Stimulated activated CD4-positive, alpha-beta T cell treated with anti-CD3 and anti-CD28 coated beads, Interleukin-1b, Interleukin-23, amount 100 ng/mL, for 4 hours (primary cell): ENCODE measurements at places on chromosomes 16 and 17.

DNA sequence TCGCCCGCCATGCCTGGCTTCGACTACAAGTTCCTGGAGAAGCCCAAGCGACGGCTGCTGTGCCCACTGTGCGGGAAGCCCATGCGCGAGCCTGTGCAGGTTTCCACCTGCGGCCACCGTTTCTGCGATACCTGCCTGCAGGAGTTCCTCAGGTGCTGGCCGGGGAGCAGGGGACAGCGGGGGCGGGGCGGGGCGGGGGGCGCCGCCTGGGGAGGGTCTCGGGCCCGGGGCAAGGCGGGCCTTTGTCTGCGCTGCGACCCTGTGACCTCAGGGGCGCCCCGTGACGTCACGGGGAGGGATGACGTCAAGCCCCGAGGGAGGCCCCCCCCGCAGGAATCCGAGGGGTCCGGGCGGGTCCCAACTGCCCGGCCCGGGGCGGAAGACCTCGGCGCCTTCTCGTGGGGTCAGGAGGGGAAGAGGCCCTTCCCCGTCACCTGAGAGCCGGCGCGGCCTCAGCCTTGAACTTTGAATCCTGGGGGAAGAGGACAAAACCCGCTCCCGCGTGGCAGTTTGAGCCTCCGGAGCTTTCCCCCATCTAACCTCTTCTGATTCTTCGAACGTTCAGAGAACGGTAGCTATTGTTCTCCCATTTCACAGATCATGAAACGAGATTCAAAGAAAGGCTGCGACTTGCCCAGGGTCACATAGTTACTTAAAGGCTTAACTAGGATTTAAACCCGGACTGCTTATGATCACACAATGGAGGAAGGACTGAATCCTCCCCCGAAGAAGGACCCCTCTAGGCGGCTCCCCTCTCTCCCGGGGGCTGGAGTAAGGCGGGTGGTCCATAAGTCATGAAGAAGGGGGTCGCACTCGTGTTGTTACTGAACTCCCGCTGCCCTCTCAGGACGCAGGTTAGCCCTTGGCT is 527 bp downstream of the TRAF4 start:
- DNase-seq = peak; percentile 66

DNA sequence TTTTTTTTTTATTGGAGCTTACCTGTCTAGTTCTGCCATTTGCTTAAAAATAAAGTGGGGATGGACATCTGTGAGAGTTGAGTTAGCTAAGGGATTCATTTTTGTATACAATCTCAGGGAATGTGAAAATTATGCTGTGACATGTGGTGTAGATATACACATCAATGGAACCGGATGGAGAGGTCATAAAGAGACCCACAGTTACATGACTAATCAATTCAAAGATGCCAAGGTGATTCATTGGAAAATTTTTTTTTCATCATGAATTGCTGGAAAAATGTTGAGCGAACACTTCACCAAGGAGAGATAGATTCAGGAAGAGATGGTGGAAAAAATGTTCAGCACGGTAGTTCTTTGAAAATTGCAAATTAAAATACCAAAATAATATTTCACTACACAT is 605.4 kb upstream of the KIF2B start:
- DNase-seq = no peak

GRCh38 chr17:43768382-43768781 is 9.8 kb upstream of the SOST start:
- no peak for DNase-seq

- DNase-seq = no peak
Measured at GRCh38 chr17:48522031-48522653, 8.7 kb downstream of the HOXB1 start.

DNA sequence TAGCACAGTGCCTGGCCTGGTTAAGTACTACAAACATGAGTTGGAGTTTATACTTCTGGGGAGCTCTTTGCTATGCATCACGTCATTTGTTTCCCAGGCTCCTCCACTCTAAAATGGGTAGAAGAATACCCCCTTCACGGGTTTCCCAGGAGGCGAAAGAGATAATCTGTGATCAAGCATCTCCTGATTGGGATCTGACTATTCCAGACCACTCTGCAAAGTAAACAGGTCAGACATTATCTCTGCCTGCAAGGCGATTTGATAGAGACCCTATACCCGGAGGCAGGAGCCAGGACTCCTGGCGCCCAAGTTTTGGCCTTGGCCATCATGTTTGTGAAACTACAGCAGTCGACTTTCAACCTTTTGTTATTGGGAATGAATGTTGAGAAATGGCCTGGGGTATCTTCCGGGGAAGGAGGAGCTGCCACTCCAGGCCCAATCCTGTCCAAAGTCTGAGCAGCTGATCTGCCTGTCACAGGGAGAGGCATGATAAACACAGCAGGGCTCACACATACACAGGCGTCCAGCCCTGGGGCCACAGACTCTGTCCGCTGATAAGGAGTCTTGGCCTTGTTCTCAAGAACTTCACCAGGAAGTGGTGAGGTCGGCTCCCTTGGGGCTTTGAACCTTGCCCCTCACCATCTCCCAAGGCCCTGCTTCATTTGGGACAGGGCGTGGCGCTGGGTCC is 199.9 kb downstream of the MAF start:
- no peak for DNase-seq

DNA sequence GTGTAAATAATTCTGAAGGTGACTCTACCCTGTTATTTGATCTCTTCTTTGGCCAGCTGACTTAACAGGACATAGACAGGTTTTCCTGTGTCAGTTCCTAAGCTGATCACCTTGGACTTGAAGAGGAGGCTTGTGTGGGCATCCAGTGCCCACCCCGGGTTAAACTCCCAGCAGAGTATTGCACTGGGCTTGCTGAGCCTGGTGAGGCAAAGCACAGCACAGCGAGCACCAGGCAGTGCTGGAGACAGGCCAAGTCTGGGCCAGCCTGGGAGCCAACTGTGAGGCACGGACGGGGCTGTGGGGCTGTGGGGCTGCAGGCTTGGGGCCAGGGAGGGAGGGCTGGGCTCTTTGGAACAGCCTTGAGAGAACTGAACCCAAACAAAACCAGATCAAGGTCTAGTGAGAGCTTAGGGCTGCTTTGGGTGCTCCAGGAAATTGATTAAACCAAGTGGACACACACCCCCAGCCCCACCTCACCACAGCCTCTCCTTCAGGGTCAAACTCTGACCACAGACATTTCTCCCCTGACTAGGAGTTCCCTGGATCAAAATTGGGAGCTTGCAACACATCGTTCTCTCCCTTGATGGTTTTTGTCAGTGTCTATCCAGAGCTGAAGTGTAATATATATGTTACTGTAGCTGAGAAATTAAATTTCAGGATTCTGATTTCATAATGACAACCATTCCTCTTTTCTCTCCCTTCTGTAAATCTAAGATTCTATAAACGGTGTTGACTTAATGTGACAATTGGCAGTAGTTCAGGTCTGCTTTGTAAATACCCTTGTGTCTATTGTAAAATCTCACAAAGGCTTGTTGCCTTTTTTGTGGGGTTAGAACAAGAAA is 5.1 kb downstream of the STH start:
- no peak for DNase-seq

DNA sequence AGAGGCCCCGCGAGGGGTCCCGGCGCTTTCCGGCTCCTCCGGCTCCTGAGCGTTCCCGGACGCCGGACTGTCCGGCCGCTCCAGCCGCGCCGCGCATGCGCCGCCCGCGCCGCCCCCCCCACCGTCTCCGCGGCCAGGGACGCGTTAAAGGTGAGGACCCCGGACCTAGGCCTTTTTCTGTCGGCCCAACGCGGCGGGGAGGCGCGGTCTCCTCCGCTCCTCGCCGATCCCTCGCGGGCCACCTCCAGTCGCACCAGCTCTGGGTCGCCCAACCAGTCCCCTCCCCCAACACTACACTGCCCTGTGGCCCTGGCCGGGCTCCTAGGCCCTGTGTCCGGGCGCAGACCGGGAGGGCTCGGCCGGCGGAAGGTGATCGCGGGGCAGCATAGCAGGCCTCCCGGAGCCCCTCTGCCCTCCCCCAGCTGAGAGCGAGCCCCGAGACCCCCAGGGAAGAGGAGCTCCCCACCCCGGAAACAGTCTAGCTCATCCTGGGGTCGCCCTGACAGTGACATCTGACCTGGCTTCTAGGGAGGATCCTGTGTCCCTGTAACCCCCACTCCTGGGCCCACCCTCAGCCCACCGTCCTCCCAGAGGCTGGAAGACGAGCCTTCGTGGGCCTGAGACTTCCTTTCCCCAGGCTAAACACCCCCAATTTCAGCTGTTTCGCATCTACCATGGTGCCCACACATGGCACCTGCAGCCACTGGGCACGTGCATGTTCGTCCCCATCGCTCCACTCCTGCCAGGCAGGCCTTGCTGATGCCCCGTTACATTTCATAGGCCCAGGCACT is 14.7 kb upstream of the BCAR1 start:
- DNase-seq = no peak

DNA sequence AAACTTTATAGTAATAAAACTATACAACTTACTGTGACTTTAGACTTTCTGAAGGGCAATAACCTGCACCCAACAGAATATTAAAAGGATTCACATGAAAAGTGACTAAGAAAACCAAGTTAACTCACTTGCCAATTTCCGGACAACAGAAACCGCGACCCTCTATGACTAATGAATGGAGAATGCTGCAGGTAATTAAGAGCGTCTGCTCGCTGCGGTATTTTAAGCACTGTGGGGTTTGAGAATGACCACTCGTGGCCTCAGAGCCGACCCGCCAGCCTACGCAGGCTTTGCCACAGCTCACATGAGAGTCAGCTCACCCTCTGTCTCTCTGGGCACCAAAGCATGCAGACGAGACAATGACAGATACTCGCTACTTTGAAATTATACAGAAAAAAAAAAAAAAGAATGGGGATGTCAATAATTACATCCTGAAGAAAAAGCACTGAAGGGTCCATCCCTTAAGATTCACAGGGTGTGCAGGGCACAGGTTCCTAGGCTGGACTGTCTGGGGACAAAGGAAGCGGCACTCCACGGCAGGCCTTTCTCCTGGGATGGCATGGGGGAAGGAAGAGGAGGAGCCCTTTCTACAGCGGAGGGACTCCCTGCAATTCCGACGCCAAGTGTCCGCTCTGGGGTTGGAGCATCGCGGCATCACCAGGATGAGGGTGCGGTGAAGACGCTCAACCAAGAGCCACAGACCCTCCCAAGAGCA is 35.0 kb downstream of the ZCCHC14 start:
- DNase-seq = no peak

DNA sequence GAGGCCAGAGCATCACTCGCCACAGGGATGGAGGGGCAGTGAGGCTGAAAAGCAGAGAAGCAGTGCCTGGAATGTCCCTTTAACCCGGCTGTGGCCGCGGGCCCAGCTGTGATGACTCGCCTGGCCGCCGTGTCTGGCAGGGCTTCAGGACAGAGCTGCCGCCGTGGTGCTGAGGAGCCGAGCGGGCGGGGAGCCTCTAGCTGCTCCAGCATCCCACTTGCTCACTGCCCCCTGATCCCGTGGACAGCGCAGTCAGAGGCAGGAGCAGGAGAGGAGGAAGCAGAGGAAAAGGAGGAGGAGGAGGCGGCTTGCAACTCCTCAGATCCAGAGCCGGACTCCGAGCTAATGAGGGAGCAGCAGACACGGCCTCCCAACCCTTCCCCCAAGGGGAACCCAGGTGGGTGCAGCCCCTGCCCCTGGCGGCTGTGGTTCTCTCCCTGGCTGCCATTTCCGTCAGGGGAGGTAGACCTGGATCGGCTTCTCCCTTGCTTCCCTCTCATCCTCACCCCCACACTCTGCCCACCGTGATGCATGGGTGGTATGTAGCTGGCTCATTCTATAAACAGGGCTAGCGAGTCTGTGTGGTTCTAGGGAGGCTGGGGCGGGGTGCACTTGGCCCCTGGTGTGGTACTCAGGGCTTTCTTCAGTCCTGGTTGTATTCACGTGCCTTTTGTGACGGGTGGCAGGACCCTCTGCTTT is 165.7 kb downstream of the CMIP start:
- no peak for DNase-seq
